SJSA1 (cell line): ENCODE measurements at places on chromosomes 3 and 15. TPM values are rescaled to one million over a fixed set of nuclear protein-coding genes. Genes with fewer than 3 reads are reported as not detected.
A peak's percentile ranks its signal among the peaks of the same experiment; 100 is the strongest.

GRCh38 chr3:173253471-173253870 is 112.4 kb upstream of the SPATA16 start:
- no peak overlapping the region for H3K4me3 ChIP-seq
- no peak overlapping the region for H3K27ac ChIP-seq
- no peaks in the 10 kb centered on the region for H3K36me3 ChIP-seq
- H3K4me1 ChIP-seq, result no peaks in the 10 kb centered on the region
- H3K27me3 ChIP-seq, result no peaks in the 10 kb centered on the region; the same call in 1 of the 2 replicates

CSPG4 gene
- total RNA-seq, result 0.32 and 0.41 TPM in 2 replicates

DNA sequence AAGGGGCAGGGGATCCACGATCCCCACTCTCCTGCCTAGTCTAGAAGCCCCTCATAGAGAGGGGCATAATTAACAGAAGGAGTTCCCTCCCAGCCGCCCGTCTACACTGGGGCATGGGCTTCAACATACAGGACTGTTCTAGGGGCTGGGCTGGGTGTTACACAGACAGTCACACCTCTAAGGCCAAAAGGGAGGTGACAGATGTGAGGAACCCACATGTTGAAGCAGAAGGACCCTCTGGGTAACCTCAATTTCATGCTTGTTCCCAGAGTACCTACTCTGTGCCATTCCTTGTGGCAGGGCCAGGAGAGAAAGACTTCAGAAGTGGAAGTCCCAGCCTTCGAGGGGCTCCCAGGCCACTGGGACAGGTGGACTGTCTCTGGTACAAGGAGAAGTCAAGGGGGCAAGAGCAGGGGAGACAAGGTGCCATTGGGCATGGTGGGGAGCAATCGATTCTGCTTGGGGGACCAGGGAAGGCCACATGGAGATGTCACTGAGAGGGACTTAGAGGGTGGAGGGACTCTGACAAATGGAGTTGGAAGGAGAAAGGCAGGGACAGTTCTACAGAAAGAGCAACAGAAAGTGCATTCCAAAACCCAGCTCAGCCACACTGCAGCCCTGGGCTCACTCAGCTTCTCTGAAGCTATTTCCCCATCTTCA is 71.3 kb downstream of the CPN2 start:
- no peaks in the 10 kb centered on the region for H3K36me3 ChIP-seq
- peaks cover 8% of the 10 kb centered on the region for H3K4me1 ChIP-seq
- no peak for DNase-seq
- H3K4me3 ChIP-seq, result no peak overlapping the region
- H3K27me3 ChIP-seq, result no peaks in the 10 kb centered on the region

- no peak overlapping the region for H3K4me3 ChIP-seq
- H3K4me1 ChIP-seq, result peaks cover 12% of the 10 kb centered on the region
- H3K36me3 ChIP-seq, result peaks cover 23% of the 10 kb centered on the region
- no peak overlapping the region for H3K27ac ChIP-seq
Measured at GRCh38 chr3:136932523-136932922, 25.3 kb upstream of the IL20RB start.

RCN2 gene
- total RNA-seq, result 135 and 145 TPM in 2 replicates

OXNAD1 gene
- total RNA-seq, result 5.0 and 9.9 TPM in 2 replicates

- H3K4me3 ChIP-seq, result no peak overlapping the region
- H3K4me1 ChIP-seq, result 0 out of 2 replicates have a peak, but pooled peaks cover 3% of the 10 kb centered on the region
- H3K27ac ChIP-seq, result no peak overlapping the region
- DNase-seq, result no peak
- no peaks in the 10 kb centered on the region for H3K27me3 ChIP-seq
Measured at GRCh38 chr15:57345584-57345983, 30.7 kb upstream of the CGNL1 start.

DNA sequence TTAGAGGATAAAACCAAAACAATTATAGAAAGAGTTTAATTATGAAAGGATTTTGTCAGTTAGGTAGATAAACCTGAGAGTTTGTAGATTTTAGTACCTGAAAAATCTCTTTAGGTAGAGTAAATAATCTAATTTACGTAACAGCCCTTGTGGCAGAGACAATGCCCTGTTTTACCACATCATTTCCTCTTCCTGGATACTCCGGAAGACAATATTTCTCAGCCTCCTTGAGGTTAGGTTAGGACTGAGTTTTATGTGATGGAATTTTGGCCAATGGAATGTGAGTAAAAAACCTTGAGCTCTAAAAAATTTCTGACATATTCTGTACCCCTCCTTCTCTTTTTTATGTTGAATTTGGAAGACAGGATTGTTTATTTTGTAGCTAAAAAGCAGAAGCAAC is 50.7 kb upstream of the TPRG1 start:
- H3K4me3 ChIP-seq, result no peak overlapping the region
- no peaks in the 10 kb centered on the region for H3K36me3 ChIP-seq
- DNase-seq, result no peak
- no peaks in the 10 kb centered on the region for H3K27me3 ChIP-seq
- no peak overlapping the region for H3K27ac ChIP-seq

SLC22A13 gene
- not detected in 2 replicates for total RNA-seq

DNA sequence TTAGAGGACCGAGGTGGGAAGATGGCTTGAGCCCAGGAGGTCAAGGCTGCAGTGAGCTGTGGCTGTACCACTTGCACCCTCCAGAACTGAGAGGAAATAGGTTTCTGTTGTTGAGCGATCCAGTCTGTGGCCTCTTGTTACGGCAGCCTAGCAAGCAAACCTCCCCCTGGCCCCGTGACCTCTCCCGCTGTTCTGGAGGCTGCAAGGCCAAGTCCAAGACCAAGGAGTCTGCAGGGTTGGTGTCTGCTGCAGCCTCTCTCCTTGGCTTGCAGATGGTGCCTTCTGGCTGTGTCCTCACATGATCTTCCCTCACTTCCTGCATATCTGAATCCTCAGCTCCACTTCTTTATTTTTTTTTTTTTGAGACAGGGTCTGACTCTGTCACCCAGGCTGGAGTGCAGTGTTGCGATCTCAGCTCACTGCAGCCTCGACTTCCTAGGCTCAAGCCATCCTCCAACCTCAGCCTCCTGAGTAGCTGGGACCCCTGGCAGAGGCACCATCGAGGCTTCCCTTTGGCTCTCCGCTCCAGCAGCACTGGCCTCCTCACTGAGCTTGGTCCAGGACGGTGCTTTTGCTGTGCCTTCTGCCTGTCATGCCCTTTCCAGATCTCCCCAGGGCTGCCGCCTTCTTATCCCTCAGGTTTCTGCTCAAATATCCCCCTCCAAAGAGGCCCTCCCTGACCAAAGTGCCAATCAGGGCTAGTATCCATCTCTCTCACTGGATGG is 18.0 kb upstream of the PLXND1 start:
- H3K4me1 ChIP-seq, result peaks cover 43% of the 10 kb centered on the region
- H3K4me3 ChIP-seq, result no peak overlapping the region
- no peak overlapping the region for H3K27ac ChIP-seq
- DNase-seq, result no peak
- H3K36me3 ChIP-seq, result no peaks in the 10 kb centered on the region

- H3K27ac ChIP-seq, result no peak overlapping the region
- H3K4me3 ChIP-seq, result no peak overlapping the region
- no peak for DNase-seq
Measured at GRCh38 chr3:181969925-181970324, 258.2 kb downstream of the SOX2 start.

GRCh38 chr3:104503022-104503421 is 863.7 kb upstream of the ALCAM start:
- no peak overlapping the region for H3K27ac ChIP-seq
- no peak overlapping the region for H3K4me3 ChIP-seq
- no peaks in the 10 kb centered on the region for H3K27me3 ChIP-seq
- no peak for DNase-seq

GANC gene
- total RNA-seq, result 19.7 and 23.1 TPM in 2 replicates

DNA sequence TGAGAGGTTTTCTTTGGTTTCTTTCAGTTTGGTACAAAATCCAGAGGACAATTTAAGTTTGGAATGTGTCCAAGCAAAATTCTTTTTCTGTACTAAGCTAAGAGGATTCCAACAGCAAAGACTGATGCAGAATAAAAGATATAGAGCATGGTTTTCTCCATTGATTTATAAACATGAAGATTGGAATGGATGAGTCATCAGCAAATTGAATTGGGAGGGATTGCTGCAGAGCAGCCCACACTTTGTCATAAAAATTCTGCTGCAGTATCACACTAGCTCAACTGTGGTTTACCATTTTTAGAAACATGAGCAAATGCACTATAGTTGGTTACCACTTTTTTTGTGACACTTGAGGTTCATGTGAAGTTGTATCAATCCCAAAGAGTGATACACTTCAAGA is 16.1 kb upstream of the LARP6 start:
- no peaks in the 10 kb centered on the region for H3K27me3 ChIP-seq
- peaks cover 43% of the 10 kb centered on the region for H3K4me1 ChIP-seq
- DNase-seq, result peak; percentile 77
- H3K4me3 ChIP-seq, result no peak overlapping the region

GRCh38 chr3:54304877-54305276 is 182.5 kb downstream of the CACNA2D3 start:
- no peaks in the 10 kb centered on the region for H3K4me1 ChIP-seq
- H3K27me3 ChIP-seq, result no peaks in the 10 kb centered on the region
- no peaks in the 10 kb centered on the region for H3K36me3 ChIP-seq
- H3K27ac ChIP-seq, result no peak overlapping the region
- no peak overlapping the region for H3K4me3 ChIP-seq

GRCh38 chr15:34896183-34896582 is 73.4 kb downstream of the AQR start:
- no peaks in the 10 kb centered on the region for H3K27me3 ChIP-seq
- peaks cover 2% of the 10 kb centered on the region; the same call in 1 of the 2 replicates for H3K4me1 ChIP-seq
- peaks cover 63% of the 10 kb centered on the region for H3K36me3 ChIP-seq
- H3K27ac ChIP-seq, result no peak overlapping the region

DNA sequence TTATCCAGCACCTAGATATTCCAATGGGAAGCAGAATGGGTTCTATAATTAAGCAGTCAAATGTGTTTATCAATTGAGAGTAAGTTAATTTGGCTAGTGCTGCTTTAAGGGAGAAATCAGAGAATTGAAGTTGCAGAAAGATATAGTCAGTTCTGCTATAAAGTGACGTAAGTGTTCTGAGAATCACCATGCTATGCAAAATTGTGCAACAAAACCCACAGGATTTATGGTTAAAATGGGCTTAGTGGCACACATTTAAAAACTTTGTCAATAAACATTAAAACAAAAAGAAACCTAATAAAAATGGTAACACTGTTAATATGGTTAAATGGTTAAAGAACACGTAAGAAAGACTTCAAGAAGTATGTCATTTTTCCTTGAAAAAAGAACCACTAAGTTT is 74.5 kb downstream of the TMEM108 start:
- H3K36me3 ChIP-seq, result no peaks in the 10 kb centered on the region
- H3K27me3 ChIP-seq, result no peaks in the 10 kb centered on the region
- H3K4me1 ChIP-seq, result no peaks in the 10 kb centered on the region
- no peak for DNase-seq
- H3K4me3 ChIP-seq, result no peak overlapping the region

GABRG3 gene
- not detected in 2 replicates for total RNA-seq

DLEC1 gene
- total RNA-seq, result not detected in 2 replicates

DNA sequence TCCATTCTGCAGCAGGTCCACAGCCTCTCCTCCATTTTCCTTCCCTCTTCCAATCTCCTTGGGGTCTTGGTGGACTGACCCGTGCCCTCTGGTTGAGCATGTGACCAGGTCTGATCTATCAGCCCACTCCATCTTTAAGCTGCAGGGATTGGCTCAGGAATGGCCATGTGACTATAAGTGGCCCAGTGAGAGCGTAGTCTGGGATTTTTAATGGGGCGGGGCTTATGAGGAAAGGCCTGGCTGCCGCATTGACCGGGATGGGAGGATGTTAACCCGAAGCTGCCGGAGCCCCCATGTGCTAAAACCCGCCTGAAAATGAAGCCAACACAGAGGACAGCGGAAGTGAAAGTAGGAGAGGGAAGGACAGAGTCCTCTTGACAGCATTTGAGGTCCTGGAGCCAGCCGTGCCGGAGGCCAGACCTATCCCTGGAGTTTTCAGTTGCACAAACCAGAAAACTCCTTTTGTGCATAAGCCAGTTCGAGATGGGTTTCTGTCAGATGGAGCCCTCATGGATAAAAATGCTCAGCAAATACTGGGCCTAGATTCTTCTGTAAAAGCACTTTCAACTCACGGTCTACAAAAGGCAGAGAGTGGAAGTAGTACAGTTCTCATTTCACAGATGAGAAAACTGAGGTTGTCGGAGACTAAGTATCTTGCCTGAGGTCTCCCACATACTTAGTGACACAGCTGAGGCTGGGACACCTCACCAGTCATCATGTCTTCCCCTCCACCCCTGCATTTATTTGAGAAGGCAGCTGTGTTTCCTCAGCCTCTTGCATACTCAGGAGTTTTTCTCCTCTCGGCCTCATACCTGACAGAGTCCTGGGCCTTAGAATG is 61.9 kb downstream of the ATP2B2 start:
- no peak for DNase-seq
- H3K27me3 ChIP-seq, result no peaks in the 10 kb centered on the region; the same call in 1 of the 2 replicates
- no peak overlapping the region for H3K4me3 ChIP-seq

KNG1 gene
- total RNA-seq, result not detected in 2 replicates

EPHB1 gene
- not detected in 2 replicates for total RNA-seq

- no peaks in the 10 kb centered on the region for H3K4me1 ChIP-seq
- no peaks in the 10 kb centered on the region for H3K36me3 ChIP-seq
- no peak overlapping the region for H3K4me3 ChIP-seq
- no peak for DNase-seq
- H3K27ac ChIP-seq, result no peak overlapping the region
Measured at GRCh38 chr3:157982359-157982758, 123.9 kb downstream of the SHOX2 start.

ZMYND10 gene
- 0.97 TPM in 1 of 2 replicates, not detected in the other for total RNA-seq

CAND2 gene
- total RNA-seq, result 0.87 and 1.5 TPM in 2 replicates

GABRA5 gene
- not detected in 2 replicates for total RNA-seq

- no peak overlapping the region for H3K27ac ChIP-seq
- H3K36me3 ChIP-seq, result no peaks in the 10 kb centered on the region
- no peaks in the 10 kb centered on the region; the same call in 1 of the 2 replicates for H3K4me1 ChIP-seq
- H3K27me3 ChIP-seq, result no peaks in the 10 kb centered on the region
- no peak for DNase-seq
Measured at GRCh38 chr3:152199102-152199840, 69.5 kb upstream of the MBNL1 start.

DNA sequence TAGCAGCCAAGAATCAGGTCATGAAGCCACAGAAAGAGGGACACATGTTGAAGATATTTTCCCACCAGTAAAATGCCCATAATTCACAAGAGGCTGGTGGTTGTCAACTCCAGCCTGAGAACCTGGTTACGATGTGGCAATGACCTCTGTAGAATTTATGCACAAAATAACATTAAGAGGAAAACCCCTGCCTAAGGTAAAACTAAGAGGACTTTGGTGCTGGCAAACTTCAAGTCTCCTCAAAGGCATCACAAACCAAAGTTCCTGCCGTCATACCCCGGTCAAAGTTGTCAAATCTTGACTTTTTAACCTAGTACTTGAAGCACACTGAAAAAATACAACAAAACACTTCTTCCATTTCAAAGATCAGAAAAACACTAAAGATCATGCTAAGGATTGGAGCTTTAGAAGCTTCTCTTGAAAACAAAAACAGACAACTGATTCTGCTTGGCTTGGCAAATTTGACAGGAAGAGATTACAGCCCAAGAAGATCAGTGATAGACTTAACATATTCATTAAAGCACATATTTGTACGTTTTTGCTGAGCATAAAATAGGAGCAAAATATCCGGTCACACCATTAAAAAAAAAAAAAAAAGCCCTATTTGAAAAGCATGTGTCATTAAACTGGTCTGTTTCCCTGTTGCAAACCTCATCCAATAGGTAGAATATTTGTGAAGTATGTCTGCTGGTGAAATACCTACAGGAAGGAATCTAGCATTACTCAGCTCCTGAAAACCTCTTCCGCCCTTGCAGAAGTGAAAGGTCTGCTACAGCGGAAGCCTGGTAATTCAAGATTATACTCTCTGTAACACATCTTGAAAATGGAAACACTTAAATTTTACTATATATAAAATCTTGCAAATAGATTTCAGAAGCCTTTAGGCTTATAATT is 22.8 kb downstream of the EIF4E3 start:
- H3K27ac ChIP-seq, result no peak overlapping the region
- no peaks in the 10 kb centered on the region for H3K27me3 ChIP-seq
- no peak for DNase-seq
- H3K4me1 ChIP-seq, result no peaks in the 10 kb centered on the region
